Stomach (tissue), 19 donors: ENCODE measurements at places on chromosomes 11 and 22. TPM values are rescaled to one million over a fixed set of nuclear protein-coding genes. Genes with fewer than 3 reads are reported as not detected.

DNA sequence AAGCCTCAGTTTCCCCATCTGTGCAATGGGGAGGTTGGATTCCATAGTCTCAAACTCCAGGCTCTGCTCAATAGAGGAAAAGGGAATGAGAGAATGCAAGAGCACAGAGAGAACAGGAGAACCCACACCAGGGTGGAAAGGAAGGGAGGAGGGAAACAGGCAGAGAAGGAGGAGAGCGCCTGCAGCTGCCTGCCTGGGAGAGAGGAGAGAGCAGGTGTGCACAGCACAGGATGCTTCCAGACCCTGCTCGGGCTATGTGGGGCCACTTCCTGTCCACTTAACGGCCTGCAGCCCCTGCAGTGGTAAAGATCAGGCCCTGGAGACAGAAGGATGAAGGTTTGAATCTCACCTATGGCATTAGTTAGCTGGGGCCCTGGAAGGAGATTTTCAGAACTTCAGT, 12.3 kb downstream of the LRRC32 start:
- no peak for DNase-seq

DNA sequence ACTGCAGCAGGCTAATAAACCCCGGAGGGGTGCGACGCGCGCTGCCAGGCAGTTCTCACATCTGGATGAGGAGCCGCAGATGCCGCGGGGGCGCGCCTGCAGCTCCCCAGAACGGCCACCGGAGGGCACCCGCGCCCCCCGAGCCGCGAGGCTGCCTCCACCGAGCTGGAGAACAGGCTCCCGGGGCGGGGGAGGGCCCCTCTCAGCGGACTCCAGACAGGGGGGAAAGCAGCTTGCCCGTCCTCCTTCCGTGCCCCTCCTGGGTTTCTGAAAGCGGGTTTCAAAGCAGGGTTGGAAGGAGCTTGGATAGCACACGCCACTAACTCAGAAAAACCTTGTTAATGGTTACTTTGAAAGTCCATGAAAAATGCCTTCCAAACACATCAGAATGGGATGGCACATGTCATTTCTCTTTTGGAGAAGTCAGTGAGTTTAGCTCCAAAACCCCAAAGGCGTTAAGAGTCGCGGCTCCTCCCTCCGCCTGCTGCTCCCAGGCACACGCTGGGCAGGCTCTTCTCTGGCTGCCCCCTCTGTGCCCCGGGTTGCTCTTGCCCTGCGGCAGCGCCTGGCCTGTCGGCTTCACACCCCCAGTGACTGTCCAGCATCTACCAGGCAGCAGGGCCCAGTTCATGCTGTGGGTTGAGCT, 317.8 kb downstream of the NTM start:
- peak; percentile 81 for DNase-seq

GRCh38 chr11:111870886-111871692, at the start of gene ALG9:
ALG9 (minus strand) TSS chr11:111871581; CDS start chr11:111871482, 99 bp downstream.
- DNase-seq, result peak; percentile 78

GRCh38 chr11:100445231-100445735, 241.8 kb upstream of the ARHGAP42 start:
- DNase-seq, result peak; percentile 41

GRCh38 chr22:37501610-37502341, 15.6 kb upstream of the MFNG start:
- peak; percentile 98 for DNase-seq

DNA sequence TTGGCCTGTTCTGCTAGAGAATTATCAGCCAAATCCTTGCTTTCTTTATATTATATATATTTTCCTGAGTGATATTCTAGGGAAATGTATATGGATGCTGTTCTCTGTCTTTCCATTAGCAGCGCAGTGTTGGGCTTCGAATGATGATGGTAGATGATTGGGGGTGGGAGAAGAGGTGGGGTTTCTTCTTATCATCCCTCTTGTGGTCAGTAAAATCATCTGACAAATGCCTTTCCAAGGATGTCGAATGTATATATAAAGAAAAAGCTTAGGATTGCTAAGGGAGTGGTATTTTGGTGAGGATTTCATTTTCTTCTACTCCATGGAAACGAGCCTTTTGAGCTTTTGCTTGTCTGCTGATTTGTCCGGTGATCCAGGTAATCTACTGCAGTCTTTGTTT, 48.9 kb downstream of the ARHGEF12 start:
- DNase-seq, result peak; percentile 15

- no peak for DNase-seq
Measured at GRCh38 chr11:35126000-35126878, 12.7 kb upstream of the CD44 start.

The FAM227A gene
- 0.44 TPM for polyA plus RNA-seq

DNA sequence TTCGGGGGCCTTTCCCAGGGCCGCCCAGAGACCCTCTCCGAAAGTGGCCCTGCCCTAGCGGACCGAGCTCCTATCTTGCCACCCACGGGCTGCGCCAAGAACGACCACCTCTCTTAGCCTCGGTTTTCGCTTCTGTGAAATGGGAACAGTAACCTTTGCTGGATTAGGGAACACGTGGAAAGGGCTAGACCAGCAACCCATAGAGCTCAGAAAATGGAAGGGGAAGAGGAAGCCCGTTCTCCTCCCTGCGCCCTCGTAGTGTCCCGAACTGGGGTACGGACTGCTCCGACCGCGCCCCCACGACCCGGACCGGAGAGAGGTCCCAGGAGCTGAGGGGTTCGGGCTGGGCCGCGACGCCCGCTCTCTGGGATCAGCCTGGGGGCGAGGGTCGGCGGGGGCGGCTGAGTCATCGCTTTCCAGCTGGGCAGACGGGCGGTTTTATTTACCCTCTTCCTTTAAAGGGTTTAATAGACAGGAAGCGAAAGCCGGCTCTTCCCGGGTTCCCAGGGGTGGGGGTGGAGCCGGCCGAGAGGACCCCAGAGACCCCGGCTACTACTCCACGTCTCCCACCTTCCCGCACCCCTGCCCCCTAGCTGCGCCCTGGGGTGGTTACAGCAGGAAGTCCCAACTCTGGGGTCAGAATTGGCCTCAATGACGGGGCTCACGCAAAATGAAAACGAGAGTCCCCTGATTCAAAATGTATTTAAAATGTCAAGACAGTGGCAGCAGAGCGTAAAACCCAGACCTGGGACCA, 907 bp upstream of the PHLDA2 start:
- peak; percentile 78 for DNase-seq

DNA sequence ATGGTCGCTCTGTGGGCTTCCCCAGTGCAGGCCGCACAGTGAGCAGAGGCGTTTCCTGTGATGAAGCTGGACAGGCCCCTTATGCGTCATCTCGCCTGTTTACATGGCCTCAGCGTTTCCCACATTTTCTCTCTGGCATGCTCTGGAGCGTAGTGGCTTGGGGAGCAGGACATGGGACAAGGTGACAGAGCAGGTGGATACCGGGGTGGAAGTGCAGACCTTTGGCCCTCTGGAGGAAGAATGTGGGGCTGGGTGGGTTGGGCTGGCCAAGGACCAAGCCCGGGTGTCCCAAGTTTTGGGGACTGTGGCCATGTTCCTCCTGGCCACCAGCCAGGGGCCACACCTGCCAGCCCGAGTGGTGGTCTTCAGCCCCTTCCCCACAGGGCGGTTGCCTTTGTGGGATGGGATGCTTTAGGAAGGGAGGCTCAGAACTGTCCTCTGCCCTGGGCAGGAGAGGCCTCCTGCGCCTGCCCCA, 446.6 kb downstream of the TBC1D22A start:
- DNase-seq, result peak; percentile 18

The INPP5J gene
- polyA plus RNA-seq, result 9.5 TPM

GRCh38 chr11:119481021-119481666, 58.2 kb upstream of the THY1 start:
- DNase-seq, result peak; percentile 95

DNA sequence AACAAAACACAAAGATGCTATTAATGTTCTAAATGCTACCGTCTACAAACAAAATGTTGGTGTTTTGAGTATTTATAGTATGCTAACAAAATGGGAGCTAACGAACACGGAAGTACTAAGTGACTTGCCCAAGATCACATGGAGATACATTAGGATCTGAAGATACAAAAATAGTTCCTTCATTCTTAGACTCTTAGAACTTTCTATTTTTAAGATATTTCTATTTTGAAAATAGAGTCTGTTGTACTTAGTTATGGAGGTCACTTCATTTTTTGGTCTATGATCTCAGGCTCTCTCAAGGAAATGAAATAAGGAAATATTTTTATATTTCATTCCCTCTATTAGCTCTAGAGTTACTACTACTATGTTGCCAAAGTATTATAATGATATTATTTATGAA, 64.2 kb downstream of the APOL5 start:
- no peak for DNase-seq

GRCh38 chr11:113956986-113957385, 17.9 kb upstream of the HTR3A start:
- no peak for DNase-seq

DNA sequence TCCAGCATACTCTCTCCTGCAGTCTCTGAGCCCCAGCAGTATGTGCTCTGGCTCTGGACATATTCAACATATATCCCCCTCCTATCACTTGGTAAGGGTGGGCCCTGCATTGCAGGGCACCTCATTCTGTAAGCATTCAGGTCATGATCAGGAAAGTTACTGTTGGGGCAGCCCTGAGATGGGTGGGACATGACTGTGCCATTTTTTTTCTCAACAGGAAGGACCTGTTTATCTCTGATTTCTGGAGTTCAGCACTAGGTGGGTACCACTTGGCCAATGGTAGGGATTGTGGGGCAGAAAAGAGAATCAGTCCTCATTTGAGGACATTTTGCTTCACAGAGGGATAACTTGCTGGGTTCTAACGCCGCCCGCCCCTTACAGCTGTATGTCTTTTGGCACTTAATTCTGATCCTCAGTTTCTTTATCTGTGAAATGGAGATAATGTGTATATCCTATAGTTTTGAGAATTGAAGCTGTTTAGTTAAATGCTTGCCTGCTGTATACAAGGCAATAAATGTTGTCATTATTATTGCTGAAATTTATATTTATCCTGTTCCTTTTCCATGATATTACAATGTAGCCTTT, 2.2 kb downstream of the SRRD start:
- no peak for DNase-seq
